ENCODE measurements at places on chromosomes 7 and 10.

- no peak for DNase-seq
Observed at GRCh38 chr7:128380483-128381106, 19.1 kb upstream of the PRRT4 start.

- no peak for DNase-seq
Observed at GRCh38 chr10:25682203-25682851, 251.7 kb upstream of the MYO3A start.

- DNase-seq: no peak
Observed at GRCh38 chr10:90798482-90798881, 59.4 kb downstream of the HTR7 start.

DNA sequence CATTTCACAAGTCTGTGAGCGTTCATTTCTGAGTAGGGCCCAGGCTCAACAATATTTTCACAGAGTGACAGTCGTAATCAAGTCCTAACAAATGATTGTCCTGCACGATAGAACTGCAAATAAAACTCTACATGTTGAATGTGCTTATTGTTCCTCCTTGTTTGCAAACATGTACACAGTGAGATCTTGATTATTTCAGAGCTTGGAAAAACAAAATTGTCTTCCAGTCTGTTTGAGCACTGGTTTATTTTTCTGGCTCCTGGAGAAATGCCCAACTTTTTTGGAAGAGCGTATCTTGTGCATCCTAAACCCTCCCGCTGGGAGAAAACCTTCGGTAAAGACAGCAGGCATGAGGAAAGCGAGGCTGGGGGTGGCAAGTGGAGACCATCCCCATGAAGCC is 91.1 kb downstream of the TEX36 start:
- no peak for DNase-seq

- no peak for DNase-seq
Observed at GRCh38 chr10:4720463-4720862, 105.5 kb upstream of the AKR1E2 start.

DNA sequence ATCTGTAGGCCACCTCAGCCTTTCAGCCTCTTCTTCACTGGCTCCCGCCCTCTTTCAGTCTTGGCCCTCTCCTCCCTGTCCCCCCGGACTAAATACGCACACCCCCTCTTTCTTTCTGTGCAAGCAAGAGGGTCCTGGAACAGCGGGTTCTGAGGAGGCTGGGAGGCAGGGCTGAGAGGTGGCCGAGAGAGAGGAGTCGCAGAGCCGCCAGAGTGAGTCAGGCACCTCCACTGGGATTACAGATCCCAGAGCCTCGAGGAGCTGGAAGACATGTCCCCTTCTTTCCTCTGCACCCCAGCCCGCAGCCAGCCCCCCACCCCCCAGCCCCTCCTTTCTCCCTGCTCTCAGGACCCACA is 182 bp downstream of the CCDC136 start:
- DNase-seq: no peak

- no peak for DNase-seq
Observed at GRCh38 chr10:102661658-102662028, 17.4 kb downstream of the TRIM8 start.

DNA sequence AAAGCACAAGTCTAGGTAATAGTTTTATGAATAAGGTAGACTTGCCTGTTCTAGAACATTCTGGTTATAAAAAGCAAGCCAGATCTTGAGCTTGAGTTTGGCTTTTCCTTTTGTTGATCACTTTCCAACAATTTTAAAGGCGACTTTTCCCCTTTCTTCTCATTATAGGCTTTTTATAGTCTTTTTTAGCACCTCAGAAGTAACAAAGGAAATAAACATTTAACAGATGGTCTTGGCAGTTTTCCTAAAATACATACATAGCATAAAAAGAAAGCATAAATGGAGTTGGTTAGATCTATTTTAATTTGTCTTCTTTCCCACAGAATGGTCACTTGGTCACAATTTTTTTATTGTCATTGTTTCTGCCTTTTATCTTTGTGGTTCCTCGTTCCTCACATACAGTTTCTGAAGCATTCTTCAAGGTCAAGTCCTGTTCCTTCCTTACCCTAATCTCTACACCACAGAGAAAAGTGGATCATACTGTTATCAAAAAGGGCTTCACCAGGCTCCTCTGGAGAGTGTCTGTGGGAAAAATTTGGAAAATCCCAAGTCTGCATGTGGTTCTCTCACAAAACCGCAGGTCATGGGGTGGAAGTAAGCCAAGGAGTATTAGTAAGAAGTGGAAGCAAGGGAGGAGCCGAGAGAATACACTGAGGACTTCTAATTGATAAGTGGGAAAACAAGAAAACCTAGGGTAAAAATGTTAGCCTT is 31.3 kb downstream of the THNSL1 start:
- DNase-seq: no peak

- DNase-seq: no peak
Observed at GRCh38 chr7:152476551-152476950, 40.7 kb upstream of the KMT2C start.

GRCh38 chr7:133044722-133045473 is 37.0 kb downstream of the CHCHD3 start:
- DNase-seq: no peak

Data from fibroblast of the conjunctiva (primary cell).